ENCODE measurements at places on chromosomes 5 and 9. TPM values are rescaled to one million over a fixed set of nuclear protein-coding genes. Genes with fewer than 3 reads are reported as not detected.

Gene MLANA
- total RNA-seq = not detected

Gene IFNA13
- total RNA-seq = not detected

Gene SPINK7
- total RNA-seq = not detected

Gene WDR55
- total RNA-seq = 25.4 TPM

Gene SLC6A3
- total RNA-seq = not detected

Gene DDX4
- not detected for total RNA-seq

DNA sequence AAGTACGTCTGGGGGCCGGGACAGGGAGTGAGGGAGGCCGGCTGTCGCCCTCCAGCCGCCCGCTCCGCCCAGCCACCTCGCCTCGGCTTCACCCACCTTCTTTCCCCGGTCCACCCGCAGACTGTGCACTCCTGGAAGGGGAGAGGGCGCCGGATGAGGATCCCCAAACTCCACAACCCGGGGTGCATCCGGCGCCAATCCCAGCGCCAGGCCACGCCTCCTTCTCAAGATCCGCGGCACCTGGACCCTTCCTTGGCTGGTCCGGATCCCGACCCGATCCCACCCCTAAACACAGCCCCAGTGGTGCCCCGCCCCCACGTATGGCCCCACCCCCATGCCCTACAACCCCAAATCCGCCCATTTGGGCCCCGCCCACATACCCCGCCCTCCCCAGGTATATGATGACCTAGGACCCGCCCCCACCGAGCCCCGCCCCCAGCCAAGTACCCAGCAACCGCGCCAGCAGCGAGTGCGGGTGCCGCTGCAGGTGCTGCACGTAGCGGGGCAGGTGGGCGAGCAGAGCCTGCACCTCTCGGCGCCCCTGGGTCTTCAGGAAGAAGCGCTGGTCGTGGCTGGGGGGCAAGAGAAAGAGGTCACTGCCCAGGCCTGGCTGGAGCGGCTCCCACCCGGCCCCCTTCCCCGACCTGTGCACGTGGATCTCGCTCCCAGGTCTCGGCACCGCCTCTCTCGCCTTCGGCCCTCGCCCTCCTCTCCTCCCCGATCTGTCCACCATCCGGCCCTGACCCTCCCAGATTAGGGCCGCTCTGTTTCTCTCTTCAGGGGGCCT lies 3.2 kb downstream of the PIP5KL1 start:
- no peak for DNase-seq

DNA sequence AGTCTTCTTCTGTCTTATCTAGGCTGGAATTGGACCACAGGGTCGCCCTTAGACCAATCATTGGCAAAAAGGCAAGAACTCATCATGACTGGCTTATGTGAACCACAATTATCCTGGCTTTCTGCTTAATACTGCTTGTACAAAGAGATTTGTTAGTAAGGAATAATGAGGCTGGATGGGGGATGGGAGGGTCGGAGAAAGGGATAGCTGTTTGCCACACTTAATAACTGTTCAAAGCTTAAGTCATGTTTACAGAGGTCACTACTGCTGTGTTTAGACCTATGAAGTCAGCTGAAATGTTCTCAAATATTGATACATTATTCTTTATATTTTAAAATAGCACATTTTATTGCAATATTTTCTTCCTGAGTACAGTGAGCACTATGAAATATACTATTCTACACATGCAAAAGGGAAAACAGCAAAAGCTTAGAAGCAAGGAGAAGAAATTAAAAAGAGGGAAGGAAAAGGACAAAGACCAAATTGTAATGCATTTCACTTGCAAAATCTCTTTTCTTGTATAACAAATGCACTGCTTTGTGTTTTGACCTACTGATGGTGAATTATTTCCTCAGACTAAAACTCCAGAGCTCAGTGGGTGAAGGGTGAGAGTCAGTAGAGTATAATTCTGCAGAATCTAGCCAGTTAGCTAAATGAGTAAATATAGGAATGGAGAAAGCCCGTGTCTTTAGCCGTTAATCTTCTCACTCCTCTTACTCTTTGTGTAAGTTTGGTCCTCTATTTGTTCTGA lies 404.9 kb upstream of the ZNF608 start:
- DNase-seq = no peak

GRCh38 chr9:133522073-133522910 lies 2.5 kb downstream of the MYMK start:
- no peak for DNase-seq

DNA sequence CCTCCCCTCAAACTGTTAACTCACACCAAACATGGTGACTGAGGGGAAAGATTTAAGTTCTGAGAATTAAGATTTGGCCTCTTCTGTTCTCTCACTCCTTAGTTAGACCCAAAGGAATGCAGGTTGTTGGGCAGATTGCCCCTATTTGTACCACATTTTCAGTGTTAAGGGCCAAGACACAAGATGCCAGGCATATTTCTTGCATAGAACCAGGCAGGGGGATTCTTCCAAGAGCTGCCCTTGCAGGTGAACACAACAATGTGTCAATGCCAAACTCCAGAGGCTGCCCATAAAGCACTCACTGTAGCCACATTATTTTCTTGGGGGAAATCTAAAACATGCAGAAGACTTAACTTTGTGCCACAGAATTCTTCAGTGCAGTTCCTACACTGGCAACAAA lies 14.7 kb downstream of the MPDZ start:
- no peak for DNase-seq

DNA sequence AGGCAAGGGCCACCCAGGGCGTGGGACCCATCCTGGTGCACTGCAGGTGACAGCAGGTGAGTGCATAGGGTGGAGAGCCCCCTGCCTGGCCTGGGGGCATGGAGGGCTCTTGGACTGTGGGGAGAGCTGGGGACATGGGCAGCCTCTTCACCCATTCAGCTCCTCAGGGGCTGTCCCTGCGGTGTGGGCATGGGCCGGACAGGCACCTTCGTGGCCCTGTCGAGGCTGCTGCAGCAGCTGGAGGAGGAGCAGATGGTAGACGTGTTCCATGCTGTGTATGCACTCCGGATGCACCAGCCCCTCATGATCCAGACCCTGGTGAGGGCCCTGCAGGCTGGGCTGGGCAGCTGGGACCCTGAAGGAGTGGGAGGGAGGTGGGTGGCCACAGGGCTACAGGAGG lies 20.4 kb upstream of the SPTLC1 start:
- DNase-seq = no peak

- DNase-seq = no peak
These were observed 59.2 kb downstream of the RIC1 start for GRCh38 chr9:5688109-5688508.

- no peak for DNase-seq
These were observed 169.6 kb downstream of the MELK start for GRCh38 chr9:36742264-36742663.

GRCh38 chr9:70816891-70817290 lies 304.5 kb downstream of the TRPM3 start:
- DNase-seq = no peak

DNA sequence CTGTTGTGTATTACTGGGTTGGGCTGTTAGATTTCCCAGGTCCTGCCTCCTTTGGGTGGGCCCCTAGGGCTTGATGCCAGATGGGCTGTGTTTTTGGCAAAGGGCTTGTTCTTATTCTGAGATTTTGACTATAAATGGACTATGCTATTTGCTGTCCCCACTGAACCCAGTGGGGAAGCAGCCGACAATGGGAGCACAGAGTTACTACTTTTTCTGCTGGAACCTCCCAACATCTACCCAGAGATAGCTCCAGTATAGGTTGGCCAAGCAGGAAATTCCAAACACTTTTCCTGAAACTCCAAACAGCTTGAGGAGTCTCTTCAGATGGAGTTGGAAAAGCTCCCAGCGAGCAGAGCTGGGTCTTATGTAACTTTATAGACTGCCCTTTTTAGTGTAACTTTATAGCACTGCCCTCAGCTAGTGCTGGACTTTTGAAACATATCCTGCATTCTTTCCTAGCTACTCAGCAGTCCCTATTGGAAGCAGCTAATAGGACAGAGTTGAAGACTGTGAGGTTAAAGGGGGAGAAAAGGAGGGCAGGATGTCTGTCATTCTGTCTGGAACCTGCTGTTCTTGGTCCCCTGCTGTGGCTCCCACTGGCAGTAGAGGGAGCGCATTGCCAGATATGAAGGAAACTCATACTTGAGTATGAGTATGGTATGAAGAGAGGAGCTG lies 21.0 kb downstream of the RUSC2 start:
- DNase-seq = peak; percentile 94

- no peak for DNase-seq
These were observed 201.4 kb downstream of the ADAMTSL1 start for GRCh38 chr9:18675332-18675731.

GRCh38 chr5:138450971-138451370 lies 12.1 kb downstream of the REEP2 start:
- DNase-seq = no peak

- DNase-seq = no peak
These were observed 38.3 kb downstream of the MOCS2 start for GRCh38 chr5:53071298-53071697.

GRCh38 chr9:114007991-114008666 lies 70.0 kb downstream of the AMBP start:
- no peak for DNase-seq

DNA sequence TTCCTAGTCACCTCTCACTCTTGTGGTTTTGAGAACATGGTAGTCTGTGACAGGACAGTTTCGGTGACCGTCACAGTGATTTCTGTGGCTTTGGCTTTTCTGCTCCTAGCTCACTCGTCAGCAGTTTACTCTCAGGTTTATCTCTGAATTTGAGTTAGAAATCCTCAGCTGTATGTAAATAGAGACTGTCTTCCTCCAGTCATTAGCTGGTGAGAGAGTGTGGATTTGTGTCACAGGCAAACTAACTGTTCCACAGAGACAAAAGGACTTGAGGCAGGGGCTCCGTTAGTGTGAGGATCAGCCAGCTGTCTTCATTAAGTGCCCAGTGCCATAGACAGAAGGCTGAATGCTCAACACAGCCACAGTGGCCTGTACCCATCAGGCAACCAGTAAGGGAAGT lies 131.4 kb downstream of the CD180 start:
- DNase-seq = no peak

GRCh38 chr5:125890511-125890931 lies 532.7 kb upstream of the GRAMD2B start:
- no peak for DNase-seq

DNA sequence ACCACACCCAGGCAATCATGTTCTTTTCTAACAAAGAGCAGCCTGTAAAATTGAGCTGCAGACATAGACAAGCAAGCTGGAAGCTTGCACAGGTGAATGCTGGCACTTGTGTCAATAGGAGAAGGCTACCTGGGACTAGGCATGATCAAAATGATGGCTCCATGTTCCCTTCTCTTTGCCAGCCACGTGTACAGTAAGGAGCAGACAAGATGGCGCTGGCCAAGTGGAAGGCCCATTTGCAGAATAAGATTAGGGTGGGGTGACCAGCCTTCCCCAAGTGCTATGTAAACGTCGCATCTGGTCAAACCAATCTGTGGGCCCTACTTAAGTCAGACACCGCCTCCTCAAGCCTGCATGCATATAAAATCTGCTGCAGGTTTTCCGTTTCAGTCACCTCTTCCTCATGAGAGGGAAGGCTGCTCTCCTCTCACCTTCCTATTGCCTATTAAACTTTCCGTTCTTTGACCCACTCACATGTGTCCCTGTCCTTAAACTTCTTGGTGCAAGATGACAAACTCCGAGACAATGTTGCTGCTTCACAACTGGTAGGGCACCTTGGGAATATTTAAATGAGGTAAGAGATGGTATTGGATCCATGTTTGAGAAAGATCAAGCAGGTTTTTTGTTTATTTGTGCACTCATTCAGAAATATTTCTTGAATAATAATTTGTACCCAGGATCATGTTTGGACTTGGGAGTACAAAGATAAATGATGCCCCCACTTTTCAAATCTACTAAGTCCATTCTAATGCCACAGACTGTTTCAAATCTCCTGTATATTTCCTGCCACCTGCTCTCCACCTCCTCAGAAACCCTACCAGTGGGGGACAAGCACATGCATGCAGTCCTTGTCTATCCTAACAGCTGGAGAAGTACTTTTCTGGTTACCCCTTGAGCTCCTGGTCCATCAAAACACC lies 30.7 kb upstream of the TGFBR1 start:
- DNase-seq = no peak

GRCh38 chr9:111068383-111068730 lies 30.1 kb upstream of the LPAR1 start:
- DNase-seq = no peak

DNA sequence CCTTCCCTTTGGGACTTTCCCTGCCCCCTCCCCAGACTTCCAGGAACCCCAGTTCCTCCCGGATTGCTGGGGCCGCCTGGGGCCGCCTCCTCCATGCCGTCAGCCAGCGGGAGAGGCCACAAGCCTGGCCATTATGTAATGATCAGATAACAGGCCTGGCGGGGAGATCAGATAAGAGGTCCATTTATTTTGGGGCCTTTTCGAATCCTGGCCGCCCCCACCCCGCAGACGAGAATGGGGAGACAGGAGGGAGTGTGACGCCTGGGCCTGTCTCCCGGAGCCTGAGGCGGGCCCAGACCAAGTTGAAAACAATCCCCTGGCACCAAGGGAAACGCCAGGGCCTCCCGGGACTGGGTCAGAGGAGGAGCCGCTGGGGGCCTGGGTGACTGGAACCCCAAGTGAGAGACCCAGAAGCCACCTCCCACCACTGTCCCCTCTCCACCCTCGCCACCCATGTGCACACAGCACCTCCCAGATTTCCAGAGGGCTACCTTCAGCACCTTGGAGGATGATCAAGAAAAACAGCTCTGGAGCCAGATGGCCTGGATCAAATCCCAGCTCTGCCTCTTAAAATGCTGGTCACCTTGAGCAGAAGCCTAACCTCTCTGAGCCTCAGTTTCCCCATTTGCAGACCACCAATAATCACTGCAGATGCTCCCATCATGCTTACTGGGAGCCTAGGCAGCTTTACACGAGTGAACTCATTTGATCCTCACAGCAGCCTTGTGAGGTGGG lies 7.8 kb downstream of the ENG start:
- no peak for DNase-seq

DNA sequence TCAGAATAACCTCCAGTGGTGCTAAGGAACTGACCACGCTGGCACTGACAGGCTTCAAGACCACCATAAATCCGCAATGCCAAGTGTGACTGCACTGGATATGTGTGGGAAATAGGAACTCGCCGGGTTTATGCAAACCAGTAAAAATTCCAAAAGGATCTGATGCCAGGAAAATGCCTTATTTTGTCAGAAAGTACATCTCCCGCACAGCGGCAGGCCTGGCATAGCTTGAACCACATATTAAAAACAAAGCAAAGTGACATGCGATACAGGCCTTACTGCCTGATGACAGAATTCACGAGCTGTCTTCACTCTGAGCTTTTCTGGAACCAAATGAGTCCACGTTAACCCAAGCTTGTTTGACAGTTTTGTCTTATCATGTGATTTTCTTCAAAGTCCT lies 139.6 kb downstream of the GLIS3 start:
- DNase-seq = no peak

DNA sequence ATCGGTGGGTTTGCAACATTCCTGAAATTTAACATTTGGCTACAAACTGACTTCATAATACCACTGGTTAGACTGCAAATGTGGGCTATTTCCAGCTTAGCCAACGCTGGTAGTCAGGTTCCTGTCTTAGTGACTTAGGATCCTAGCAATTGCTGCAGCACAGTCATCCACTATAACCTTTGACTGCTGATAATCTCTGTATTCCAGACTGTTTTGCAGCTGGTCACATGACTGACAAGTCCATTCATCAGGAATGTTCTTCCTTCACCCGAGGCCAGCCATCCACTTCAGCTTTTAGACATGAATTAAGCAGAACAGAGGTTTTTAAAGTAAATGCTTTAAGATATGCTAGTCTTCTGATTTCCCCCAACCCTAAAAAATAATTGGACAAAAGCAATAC lies 425.9 kb upstream of the MPDZ start:
- peak; percentile 15 for DNase-seq
